ENCODE measurements at places on chromosomes 13 and 19. TPM values are rescaled to one million over a fixed set of nuclear protein-coding genes. Genes with fewer than 3 reads are reported as not detected.

DNA sequence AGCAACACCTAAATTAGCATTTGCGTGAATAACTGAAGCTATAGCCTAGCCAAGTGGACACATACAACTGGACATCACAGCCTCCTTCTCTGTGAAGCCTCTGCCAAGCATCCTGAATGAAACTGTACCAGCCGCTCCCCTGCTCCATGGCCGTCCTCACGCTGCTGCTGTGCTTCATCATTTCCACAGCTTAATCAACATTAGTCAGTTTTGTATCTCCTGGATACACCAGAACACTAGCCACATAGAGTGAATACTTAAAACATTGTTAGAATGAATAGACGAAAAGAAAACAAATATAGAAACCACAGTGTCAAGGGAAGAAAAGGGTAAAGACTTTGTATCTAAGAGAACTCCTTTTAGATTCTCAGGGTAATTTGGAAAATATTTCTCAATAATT lies 1526.9 kb downstream of the EFNB2 start:
- DNase-seq = no peak

Gene ZNF547
- total RNA-seq = 0.78 TPM

DNA sequence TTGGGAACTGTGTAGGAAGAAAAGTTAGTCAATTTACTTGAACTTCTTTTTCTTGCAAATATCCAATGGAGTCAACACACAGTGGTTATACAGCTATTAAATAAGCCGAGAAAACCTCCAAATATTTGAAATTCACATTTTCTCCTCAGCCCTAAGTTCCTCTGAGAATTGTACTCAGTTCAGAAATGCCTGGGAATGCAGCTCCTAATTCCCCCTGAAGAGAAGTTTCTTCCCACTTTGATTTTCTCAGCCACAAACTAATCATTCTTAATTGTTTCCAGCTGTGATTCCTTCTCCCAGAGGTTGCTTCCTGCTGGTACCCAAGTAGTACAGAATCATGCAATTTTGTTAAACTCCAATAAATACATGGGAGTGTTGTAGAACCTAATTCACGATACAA lies 246.1 kb upstream of the MIR17HG start:
- no peak for DNase-seq

- no peak for DNase-seq
Observed at GRCh38 chr19:48490981-48491792, 20.4 kb downstream of the LMTK3 start.

DNA sequence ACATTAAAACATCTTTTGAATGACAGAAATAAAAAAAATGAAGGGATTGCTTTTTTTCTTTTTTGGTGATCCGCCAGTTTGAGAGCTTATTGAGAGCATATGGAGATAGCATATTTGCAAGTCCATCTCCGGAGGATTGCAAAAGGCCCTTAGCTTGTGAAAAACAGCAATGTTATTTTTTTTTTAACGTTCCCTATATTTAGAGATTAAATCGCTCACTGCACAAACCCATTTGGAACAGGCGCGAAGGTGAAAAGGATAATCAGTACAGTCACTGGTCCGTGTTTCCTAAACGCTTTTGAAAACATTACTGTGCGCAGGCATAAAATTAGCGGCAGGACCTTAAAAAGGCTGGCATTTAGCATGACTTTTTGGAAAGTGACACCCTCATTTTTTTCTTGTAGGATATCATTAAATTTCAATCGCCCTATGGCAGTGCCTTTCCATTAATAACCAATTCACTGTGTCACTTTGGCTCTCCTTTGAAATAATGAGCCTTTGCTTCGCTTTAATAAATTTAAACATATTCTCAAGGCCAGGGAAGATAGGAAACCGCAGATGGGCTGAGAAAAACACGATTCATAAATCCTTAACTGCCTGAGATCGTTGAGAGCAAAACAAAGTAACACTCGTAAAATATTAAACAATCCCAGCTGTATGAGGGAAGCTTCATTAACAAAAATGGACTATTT lies 342.2 kb downstream of the DACH1 start:
- DNase-seq = no peak

GRCh38 chr19:55831846-55832245 lies at the start of gene NLRP11:
Gene NLRP11 (minus strand): TSS chr19:55831999. CDS start chr19:55818174, 13,825 bp downstream.
- no peak for DNase-seq

All from left lobe of liver (tissue), 2 donors.